A673 (cell line): ENCODE measurements at places on chromosomes 1 and 21.

DNA sequence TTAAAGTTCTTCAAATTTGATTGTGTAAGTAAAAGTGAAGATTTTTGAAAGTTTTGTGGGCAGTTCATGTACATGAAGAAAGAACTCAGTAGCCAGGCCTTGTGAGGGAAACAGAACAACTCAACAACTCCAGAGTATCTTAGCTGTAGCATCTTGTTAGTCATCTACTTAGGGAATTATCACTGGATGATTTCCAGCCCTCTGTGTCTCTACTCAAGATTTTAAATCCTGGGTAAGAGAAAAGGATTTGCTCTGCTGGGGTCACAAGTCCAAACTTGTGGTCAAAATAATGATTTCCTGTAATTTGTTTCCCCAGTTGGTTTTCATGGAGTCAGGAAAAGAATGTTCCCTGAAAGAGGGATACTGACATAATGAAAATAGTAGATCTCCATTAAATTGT lies 8.2 kb downstream of the OR10T2 start:
- DNase-seq = no peak

DNA sequence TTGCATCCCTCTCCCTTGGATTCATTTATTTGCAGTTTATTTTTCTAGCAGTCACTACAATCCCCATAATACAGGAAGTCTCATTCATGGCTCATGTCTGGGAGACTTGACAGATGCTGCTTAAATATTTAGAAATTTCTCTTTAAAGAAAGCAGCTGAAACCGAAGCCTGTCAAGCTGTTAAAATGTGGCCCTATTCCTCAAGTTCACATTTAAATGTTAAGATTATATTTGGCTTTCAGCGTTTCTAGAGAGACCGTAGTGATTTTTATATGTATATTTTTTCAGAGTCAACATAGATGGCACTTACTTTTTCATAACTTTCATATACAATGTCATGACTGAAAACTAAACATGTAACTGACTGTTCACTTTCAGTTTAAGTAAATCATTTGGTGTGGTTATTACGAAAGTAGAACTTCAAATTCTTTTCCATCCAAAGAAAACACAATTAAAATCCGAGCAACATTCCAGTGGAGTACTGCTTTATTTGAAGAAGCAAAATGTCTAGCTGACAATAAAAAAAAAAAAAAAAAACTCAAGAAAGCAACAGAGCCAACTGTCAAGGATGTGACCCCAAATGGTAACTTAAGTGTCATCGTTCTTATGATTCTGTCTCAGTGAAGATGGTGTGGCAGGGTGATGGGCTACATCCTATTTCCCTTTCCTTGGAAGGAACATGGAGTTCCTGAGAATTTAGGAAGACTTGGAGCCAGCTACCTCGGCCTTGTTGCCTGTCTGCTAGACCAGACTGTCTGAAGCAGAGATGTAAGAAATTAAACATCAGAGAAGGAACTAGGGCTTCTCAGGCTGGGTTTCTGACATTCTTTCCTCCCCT lies 37.8 kb downstream of the MIS18A start:
- no peak for DNase-seq

DNA sequence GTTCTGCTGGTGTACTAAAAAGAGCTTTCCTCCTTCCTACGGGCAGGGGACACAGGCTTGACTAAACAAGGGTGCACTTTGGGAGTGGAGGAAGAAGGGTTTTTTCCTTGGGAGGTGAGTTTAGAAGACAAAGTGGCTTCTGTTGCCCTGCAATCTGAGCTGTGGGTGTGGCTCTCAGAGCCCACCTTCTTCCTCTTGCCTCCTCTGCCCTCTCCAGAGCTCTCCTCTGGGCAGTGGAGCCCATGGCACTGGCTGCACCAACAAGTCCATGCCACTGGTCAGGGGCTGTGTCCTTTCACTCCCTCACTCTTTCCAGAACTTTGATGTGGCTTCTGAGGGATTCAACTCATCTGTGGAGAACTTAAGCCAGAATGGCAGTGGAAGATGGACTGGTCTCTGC lies 25.6 kb upstream of the PSMB2 start:
- DNase-seq = no peak

- no peak for DNase-seq
These were observed 48.6 kb downstream of the WNT2B start for GRCh38 chr1:112557385-112557784.

GRCh38 chr1:115170961-115171392 lies 81.7 kb upstream of the TSPAN2 start:
- DNase-seq = no peak

- no peak for DNase-seq
These were observed 35.4 kb upstream of the COL24A1 start for GRCh38 chr1:86191958-86192357.

DNA sequence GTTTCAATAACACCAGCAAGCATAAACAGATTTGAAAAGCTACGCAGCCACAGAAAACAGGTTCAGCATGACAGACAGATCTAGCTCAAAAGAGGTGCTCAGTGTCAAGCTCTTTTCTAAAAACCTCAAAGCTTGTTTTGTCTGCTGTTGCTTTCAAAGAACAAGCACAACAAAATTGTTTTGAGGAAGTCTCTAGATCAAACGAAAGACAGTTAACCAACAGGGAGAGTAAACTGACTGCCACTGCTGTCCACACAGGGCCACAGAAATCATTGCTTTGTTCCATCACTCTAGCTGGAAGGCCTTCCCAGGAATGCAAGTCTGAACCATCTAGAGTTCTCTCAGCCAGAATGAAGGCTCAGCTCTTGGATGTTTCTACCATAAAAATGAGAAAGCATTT lies 12.8 kb downstream of the APP start:
- DNase-seq = no peak

DNA sequence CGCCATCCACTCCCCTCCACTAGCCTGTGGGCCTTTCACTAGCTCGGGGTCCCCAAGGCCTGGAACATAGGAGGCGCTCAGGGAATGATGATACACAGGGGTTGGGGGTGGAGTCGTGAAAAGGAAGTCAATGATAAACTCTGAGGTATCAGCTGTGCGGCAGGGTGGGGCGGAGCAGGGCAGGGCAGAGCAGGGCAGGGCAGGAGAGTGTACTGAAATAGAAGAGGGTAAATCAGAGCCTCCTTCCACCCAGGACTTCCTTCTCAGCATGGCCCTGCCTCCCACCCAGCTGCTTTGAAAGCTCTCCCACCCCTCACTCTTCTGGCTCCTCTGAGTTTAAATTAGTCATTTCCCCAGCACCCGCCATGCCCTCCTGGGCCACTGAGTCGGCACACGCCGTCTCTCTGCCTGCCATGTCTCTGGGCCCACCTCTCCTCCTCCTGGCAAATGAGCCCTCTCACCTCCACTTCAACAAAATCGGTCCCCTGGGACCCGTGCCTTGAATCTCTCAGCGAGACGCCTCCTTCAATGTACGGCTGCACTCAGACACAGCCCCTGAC lies 16.9 kb downstream of the CAPZB start:
- no peak for DNase-seq

GRCh38 chr1:43853161-43853921 lies 80.3 kb upstream of the ARTN start:
- peak; percentile 90 for DNase-seq

- no peak for DNase-seq
These were observed 41.0 kb downstream of the TGFBR3 start for GRCh38 chr1:91844862-91845528.

DNA sequence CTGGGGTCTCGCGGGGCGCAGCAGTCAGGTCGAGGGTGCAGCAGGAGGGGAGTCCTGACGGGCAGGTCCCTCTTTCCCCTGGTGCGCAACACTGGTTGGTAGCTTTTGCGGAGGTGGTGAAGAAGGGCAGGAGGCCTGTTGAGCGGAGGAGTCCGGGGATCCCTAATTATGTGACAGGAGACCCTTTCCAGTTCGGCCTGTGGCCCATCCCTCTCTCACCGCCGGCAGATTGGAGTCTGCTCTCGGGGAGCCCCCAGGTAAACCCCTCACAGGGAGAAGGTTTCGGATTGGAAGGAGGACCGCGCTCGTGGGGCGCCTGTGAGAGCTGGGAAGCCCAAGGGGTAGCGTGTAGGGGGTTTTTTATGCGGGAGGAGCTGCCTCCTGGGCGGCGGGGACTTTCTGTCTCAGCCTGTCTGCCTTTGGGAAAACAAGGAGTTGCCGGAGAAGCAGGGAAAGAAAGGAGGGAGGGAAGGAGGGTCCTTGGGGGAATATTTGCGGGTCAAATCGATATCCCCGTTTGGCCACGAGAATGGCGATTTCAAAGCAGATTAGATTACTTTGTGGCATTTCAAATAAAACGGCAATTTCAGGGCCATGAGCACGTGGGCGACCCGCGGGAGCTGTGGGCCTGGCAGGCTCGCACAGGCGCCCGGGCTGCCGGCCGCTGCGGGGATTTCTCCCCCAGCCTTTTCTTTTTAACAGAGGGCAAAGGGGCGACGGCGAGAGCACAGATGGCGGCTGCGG lies 9.5 kb downstream of the SIM2 start:
- no peak for DNase-seq

- DNase-seq = no peak
These were observed 944 bp downstream of the PLPPR5 start for GRCh38 chr1:99003581-99004253.

DNA sequence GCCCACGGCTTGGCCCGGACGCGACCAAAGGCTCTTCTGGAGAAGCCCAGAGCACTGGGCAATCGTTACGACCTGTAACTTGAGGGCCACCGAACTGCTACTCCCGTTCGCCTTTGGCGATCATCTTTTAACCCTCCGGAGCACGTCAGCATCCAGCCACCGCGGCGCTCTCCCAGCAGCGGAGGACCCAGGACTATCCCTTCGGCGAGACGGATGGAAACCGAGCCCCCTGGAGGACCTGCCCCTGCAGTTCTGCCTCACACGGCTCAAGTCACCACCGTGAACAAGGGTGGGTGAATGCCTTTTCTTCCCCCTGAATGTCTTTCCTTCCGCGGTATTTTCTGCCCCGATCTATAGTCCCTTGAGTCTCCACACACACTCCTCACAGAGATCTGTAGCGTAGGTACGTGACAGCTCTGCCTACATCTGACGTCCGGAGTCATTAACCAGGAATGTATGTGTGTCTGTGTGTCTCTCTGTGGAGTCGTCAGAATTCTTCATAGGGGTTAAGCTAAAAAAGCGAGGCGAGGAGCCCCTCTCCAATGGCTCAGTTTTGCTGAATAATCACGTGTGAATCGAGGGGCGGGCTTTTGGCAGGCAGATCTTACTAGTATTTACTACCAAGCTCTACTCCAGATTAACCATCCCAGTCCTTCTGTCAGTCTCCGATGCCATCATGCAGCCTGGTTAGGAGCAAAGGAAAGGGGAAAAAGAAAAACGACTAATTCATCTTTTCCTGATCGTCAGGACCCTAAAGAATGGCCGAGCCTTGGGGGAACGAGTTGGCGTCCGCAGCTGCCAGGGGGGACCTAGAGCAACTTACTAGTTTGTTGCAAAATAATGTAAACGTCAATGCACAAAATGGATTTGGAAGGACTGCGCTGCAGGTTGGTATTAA lies at the start of gene CDKN2C:
CDKN2C (plus strand) TSS at position 635 of the 898 bp plus-strand sequence; CDS start at position 759, 124 bp downstream.
- DNase-seq = peak; percentile 94

- no peak for DNase-seq
These were observed 34.6 kb upstream of the FMO3 start for GRCh38 chr1:171055966-171056643.

DNA sequence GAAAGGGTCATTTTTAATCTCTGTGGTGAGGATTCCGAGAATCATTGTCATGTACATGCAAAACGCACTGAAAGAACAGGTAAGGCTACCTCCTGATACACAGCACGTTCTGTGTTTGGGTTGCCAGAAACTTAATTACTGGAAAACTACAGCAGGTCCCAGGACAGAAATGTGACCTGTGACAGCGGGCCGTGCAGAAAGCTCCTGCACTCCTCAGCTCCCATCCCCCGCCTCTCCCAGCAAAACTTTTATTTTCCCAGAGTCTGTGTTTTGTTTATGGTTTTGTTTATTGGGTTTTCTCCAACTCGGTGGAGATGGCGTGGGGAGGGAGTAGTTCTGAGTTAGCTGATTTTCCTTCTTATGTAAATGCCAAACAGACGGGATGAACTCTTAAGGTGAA lies 44.7 kb downstream of the SLC44A3 start:
- no peak for DNase-seq

GRCh38 chr1:232339073-232339472 lies 290.9 kb downstream of the SIPA1L2 start:
- DNase-seq = no peak

- peak; percentile 31 for DNase-seq
These were observed 65.1 kb downstream of the ATG4C start for GRCh38 chr1:62849031-62849430.

DNA sequence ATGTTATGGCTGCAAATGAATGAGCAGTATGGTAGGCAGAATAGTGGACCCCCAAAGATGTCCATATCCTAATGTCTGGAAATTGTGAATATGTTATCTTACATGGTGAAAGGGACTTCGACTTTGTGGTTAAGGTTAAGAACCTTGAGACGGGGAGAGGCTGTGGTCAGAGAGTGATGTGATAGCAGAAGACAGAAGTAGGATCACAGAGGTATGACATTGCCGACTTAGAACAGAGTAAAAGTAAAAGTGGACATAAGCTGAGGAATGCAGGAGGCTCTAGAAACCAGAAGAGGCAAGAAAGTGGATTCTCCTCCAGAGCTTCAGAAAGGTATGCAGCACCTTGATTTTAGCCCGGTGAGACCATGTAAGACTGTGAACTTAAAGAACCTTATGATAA lies 74.6 kb downstream of the CTH start:
- DNase-seq = no peak

DNA sequence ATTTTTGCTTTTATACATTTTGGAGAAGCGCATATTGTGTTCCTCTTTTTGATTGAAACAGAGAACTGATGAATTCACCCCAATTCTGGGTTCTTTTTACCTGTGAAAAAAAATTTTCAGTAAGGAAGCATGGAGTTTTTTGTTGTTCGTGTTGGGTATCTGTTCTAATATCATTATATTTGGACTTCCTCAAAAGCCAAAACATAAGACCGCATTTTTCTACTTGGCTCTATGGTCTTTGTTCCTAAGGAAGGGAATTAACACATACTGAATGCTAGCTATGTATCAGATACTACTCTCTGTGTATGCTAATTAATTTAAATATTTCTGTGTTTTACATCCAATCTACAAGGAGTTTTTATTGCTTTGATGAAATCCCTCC lies 12.9 kb downstream of the EPB41 start:
- no peak for DNase-seq

DNA sequence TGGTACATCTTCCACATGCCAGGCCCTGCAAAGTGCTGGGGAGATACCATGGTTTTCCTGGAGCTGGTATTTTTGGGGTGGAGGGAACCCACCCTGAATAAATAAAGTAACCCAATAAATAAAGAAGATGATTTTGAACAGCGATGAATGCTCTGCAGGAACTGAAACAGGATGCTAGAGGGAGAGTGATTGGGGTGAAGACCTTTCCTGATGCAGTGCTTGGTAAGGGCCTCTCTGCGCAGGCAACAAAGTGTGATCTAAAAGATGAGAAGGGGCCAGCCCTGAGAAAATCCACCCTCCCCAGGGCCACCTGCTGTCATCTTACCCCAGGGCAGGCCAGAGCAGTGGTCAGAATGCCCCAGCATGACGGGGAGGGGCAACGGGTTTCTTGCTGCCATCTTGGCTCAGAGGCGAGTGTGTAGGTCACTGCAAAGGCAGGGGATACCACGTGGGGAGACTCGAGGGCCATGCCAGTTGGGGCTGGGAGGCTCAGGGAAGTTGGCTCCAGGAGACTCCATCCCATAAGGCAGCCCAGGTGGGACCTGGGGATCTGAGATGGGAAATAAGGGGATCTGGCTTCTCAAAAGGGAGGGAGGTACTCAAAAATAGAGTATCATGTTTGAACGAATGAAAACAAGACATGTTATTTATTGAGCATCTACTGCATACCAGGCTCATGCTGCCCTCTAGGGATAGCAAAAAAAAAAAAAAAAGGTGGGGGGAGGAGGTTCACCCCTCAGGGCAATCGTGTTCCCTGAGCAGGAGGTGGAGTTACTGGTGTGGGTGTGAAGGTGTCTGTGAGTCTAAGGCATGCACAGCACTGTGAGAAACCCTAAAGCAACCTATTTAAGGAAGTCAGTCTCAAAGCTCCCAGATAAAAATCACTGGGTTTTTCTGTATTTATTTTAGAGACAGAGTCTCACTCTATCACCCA lies 2.8 kb downstream of the SRARP start:
- DNase-seq = peak; percentile 22
